ENCODE measurements at places on chromosomes 3 and 15. TPM values are rescaled to one million over a fixed set of nuclear protein-coding genes. Genes with fewer than 3 reads are reported as not detected.

- no peak for DNase-seq
Observed at GRCh38 chr3:33791477-33792166, 6.8 kb upstream of the PDCD6IP start.

DNA sequence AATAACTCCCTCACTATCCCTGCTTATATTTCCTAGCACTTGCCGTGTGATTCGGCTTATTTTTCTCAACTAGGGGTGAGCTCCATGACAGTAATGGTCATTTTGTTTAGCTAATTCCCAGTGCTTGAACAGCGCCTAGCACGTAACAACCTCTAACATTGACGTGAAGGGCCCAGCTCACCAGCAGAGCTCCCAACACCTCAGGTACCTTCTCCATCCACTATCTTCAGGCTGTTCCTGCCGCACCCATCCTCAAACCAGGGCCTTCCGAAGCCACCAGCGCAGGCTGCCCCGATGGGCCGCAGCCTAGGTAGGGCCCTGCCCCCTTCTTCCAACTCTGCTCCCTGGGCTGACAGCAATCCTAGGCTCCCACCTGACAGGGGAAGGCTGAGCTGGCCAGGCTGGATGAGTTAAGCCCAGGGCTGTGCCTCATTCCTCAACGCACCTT, 751 bp upstream of the RPS17 start:
- DNase-seq = peak; percentile 65

DNA sequence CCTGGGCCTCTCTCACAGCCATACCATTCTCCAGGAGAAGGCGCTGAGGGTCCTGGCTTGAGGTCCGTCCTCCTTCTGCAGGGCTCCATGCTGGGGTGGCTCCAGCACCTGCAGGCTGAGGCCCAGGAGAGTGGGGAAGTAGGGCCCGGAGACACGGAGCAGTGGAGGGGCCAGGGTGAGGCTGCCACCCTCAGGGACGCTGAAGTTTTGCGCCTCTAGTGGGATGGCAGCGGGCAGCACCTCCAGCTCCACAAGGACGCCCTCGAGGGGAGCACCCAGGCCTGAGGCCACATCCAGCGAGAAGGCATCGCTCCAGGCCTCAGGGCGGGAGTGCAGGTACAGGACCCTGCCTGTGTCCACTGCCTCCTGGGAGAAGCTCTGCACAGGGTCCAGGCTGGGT, 27.5 kb downstream of the CSPG4 start:
- DNase-seq = peak; percentile 65

- no peak for DNase-seq
Observed at GRCh38 chr3:49329186-49329585, 10.7 kb downstream of the USP4 start.

GRCh38 chr3:197151580-197151979, 122.0 kb upstream of the MELTF start:
- DNase-seq = no peak

DNA sequence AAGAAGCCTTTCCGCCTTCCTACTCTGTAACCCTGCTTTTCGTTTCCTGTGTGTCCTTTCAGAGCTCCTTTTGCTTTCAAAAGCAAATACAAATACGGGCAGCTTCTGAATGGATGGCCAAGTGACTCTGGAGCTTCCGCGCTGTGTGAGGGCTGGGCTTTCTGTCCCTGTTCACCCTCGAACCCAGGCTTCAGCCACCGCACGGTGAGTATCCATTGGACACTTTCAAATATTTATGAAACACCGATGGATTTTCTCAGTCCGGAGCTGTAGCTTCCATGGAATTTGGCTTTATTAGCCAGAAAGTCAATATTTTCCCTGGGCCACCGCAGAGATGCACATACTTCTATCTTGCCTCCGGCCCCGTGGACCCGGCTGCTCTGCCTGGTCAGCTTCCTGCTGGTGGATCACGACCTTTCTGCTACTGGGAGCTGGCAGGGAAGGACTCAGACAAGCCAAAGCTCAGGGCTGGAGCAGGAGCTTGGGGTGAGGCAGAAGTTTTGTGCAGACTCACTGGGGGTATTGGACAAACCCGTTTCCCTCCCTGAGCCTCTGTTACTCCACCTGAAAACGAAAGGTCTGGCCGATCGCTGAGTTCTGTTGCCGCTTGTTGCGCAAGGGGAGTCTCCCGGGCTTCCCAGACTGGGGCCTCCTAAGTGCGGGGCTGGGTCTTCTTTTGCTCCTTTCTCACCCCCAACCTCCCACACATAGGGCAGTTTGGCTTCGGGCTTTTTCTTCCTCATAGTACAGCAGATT, 63.6 kb downstream of the LINGO1 start:
- DNase-seq = peak; percentile 94

- DNase-seq = no peak
Observed at GRCh38 chr3:141009496-141009895, 41.7 kb upstream of the SPSB4 start.

- DNase-seq = no peak
Observed at GRCh38 chr3:71026634-71027578, 556.6 kb downstream of the FOXP1 start.

- peak; percentile 66 for DNase-seq
Observed at GRCh38 chr3:129624347-129625071, 18.0 kb upstream of the PLXND1 start.

DNA sequence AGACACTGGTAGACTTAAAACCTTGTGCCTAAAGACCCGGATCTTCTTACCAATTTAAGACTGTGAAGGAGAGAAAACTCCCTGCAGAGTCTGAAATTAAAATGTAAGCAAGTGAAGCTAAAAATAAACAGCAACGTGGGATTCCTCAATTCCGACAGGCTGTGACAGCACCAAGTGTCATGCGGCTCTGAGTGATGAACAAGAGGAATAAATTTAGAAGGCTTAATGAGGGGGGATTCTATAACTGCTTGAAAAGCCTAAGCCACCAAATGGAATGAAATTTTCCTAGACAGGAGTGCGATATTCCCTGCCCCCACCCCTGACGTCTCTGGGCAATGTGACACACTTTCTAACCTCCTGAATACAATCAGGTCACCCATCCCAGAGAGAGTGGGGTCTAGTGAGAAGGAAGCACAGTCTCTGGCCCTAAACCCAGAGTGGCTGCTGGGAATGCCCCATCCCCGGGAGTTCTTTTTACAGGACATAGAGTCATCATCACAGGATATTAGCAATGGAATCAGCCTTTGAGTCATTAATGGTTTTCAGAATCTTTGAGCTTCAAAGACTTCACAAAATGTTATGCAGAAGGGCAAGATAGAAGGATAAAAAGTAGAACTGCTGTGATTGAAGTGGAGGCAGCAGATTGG, 114.3 kb downstream of the EDEM1 start:
- DNase-seq = no peak

PTPRG gene
- 148 TPM for total RNA-seq

OCA2 gene
- not detected for total RNA-seq

CIB2 gene
- total RNA-seq = 1.5 TPM
